Lung microvascular endothelial cell (primary cell): ENCODE measurements at places on chromosomes 3 and 15.

DNA sequence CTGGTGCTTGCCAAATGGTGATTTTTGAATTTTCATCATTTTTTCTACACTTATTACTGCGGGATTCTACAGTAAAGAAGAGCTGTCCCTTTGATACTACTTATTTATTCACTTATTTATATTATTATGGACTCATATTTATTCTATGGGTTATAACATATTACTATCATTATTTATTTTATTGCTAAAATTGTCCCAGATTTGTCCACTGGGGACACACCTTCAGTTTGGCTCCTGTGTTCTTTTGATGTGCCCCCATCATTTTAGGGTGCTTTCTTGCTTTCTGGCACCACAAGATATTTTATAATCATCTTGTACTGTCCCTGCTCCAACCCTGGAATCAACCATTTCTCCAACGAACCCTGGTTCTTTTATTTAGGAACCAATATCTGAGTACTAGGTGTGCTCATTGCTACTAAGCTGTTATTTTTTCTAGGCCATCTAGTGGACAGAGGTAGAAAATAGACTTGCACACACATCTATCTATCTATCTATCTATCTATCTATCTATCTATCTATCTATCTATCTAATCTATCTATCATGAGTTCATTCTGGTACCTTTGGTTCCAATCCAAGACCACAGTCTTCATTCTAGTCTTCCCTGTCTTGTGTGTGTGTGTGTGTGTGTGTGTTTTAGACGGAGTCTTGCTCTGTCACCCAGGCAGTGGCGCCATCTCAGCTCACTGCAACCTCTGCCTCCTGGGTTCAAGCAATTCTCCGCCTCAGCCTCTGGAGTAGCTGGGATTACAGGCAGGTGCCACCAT lies 16.0 kb downstream of the SLC22A14 start:
- peak; percentile 49 for DNase-seq

GRCh38 chr3:115635406-115635805 lies 12.1 kb downstream of the GAP43 start:
- no peak for DNase-seq

DNA sequence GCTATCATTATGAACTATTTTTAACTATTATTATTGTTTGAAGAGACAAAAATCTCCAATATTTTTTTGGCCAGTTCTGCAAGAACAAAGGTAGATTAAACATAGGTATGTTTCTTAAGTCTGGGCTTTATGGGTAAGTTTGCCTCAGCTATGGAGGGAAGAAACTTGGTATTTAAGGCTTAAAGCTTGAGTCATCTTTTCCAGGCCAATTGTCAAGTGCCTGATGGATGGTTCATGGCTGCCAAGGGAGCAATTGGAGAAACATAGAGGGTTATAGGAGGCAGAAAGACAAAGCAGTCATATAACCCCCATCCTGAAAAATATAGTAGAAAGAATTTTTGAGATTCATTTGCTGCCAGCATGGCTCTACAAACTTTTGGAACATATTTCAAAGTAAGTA lies 7.2 kb upstream of the STAC start:
- DNase-seq, result peak; percentile 83

DNA sequence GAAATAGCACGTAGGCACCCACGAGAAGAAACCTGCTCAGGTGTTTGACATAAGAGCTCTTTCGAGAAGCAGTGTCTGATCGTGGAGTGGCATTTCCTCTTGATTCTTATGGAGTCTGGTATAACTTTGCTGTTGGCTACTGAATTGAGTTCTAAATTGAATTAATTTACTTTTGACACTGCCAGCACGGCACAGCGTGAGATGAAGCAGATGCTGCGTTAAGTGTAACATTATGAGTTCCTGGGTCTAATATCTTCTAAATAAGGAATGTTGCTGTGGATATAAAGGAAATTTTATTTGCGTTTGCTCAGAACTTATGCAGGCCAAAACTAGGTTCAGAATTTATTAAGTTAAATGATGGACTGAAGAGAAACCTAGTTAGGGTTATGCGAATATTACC lies 919.9 kb downstream of the TUSC7 start:
- no peak for DNase-seq

DNA sequence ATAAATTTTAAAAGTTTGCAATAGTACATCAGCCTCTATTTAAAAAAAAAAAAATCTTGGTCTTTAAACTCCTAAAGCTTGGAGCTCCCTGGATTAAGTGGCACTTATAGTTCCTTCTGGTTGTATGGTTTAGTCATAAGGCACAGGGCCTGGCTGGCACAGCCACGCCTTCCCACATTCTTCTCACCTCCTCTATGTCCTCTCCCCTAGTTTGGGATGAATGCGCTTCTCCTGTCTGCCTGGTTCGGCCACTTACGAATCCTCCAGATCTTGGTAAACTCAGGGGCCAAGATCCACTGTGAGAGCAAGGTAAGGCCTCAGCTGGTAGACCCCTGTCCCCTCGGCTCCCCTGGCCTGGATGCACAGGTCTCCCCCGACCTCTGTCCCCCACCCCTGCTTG lies 10.0 kb downstream of the ANKDD1A start:
- DNase-seq, result no peak

GRCh38 chr3:55688154-55688553 lies 201.0 kb upstream of the WNT5A start:
- DNase-seq, result no peak

GRCh38 chr15:91855241-91855640 lies 1.7 kb downstream of the SLCO3A1 start:
- no peak for DNase-seq

DNA sequence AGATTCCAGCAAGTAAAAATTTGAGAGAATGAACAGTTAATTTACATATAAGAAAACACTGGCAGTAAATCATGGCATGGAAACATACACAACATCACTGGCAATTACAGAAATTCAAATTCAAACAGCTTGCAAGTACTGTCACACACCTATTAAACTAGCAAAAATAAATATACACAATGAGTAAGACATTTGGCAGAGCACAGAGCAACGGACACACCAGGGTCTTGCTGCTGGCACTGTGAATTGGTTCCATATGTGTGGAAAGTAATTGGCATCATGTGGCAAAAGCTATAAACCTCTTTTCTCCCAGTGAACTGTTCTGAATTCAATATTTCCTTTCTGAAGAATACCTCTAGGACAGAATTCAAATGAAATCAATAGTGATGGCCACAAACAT lies 78.3 kb downstream of the LRRK1 start:
- no peak for DNase-seq

- DNase-seq, result peak; percentile 90
Observed at GRCh38 chr3:13895155-13896105, 15.6 kb upstream of the WNT7A start.

- DNase-seq, result no peak
Observed at GRCh38 chr3:100339786-100340185, 5.2 kb downstream of the NIT2 start.

DNA sequence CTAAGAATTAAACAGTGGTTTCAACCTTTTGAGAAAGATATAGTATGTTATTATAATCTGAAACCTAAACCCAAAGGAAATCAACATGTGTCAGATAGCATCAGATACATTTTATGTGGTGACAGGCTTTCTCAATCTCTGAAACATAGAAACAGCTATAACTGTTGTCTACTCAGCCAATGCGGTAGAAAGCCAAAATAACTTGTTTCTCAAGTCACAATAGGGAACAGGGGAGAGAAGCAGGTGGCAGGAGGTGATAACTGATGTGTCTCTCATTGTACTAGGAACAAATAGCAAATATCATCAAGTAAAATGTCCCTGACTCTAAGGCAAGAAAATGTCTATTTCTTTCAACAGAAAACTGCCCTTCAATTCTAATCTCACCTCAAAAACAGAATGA lies 38.6 kb downstream of the DENND6A start:
- DNase-seq, result no peak

DNA sequence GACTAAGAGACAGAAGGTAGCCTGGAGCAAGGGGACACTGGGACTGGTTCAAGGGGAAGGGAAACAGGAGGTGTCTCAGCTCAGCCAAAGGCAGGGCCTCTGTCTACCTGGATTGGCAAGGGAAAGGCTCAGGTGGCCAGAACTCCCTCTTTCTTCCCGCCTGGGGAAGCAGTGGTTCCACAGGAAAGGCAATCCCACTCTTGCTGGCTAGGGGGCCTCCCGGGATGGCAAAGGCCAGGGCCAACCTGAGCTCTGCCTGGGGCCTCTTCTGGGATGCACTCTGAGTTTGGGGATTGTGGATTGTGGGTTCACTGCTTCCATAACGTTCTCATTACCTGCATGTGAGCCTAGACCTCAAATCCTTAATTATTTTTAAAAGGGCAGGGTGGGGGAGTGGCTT lies 13.0 kb upstream of the PARP6 start:
- DNase-seq, result no peak

- DNase-seq, result peak; percentile 87
Observed at GRCh38 chr15:76961268-76962011, 29.9 kb downstream of the RCN2 start.

- DNase-seq, result no peak
Observed at GRCh38 chr3:193270451-193270850, 29.4 kb downstream of the PLAAT1 start.

GRCh38 chr3:36689560-36689959 lies 74.8 kb downstream of the DCLK3 start:
- DNase-seq, result no peak

GRCh38 chr15:46946953-46947352 lies 770.4 kb upstream of the SEMA6D start:
- DNase-seq, result no peak

DNA sequence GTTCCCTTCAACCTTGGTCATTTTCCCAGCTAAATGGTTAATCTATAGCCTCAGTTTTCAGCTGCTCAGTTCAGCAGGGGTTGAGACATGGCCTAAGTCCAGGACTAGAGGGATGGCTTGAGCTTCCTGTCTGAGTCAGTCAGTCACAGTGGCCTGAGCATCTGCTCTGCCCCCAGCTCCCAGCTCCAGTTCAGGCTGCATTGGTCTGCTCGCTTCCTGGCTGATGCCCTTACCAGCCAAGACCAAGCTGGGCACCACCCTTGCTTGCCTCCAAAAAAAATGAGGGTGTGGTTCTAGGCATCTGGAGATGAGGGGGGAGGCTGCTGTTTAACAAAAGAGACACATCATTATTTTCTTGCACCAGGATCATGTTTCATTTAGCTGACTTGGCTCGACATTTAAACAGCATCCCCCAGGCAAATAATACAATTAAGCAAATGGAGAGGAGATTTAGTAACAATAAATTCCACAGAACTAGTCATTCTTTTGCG lies 70.7 kb downstream of the WNT5A start:
- DNase-seq, result no peak

DNA sequence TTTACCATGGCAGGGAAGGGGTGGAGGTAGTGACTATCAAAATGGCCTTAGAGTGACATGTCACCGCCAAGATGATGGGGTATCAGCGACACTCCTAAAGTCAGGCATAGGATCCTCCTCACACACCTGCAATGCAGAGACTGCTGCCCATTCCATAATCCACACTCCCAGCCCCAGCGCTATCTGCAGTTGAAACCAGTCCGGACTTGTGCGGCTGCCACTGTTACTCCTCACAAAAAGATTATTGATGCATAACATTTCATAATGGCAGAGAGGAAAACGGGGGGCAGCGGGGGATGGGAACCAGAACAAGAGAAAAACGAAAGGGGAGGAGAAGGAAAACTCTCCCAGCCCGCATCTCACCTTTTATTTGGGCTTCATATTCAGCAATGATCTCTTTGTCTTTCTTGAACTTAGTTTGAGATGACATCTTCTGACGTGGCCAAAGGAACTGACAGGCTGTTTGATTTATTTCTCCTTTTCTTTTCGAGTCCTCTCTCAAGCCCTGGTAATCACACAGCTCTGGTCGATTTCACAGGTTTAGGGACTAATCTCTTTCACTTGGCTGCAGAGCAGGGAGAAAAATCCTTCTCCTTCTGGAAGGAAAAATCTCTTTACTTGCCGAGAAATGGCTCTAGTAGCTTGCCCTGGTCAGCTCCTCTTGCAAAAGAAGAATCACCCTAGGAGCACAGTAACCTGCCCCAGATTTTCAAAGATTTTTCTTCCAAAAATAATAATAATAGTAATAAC lies 749 bp downstream of the SRGAP3 start:
- DNase-seq, result no peak

- DNase-seq, result no peak
Observed at GRCh38 chr3:98501270-98501669, 3.8 kb downstream of the OR5K2 start.

- no peak for DNase-seq
Observed at GRCh38 chr3:184360070-184360928, 1.1 kb downstream of the CLCN2 start.

- no peak for DNase-seq
Observed at GRCh38 chr3:190001426-190001825, 119.3 kb downstream of the P3H2 start.

- no peak for DNase-seq
Observed at GRCh38 chr3:188706176-188706575, 465.6 kb upstream of the TPRG1 start.

DNA sequence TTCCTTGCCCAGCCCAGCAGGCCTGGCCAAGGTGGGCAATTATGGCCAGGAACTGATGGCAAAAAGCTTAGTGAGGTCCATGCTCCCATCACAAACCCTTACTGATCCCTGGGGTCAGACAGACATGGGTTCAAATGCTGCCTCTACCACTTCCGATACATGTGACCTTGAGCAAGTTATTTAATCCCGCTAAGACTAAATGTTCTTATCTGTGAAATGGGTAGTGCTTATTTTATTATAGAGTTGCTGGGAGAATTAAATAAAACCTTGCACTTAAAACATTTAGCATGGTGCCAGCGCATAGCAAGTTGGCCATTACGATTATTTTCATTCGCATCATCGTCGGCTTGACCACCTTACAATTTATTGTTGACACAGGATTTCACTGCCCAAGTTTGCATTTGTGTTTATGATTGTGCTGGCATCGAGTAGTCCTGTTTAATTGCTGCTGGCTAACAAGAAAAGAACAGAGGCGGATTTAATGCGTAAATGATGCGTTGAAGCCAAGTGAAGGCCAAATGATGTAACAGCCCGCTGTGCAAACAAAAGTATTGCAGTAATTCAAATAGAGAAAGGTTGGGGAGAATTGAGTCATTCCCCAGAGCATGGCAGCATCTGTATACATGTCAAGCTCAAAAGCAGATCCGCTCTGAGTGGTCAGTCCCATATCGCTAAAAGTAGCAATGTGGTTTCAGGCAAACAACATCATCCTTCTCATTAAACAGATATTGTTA lies 7.3 kb upstream of the FURIN start:
- DNase-seq, result no peak

- DNase-seq, result no peak
Observed at GRCh38 chr3:100053951-100054620, 60.2 kb downstream of the FILIP1L start.
